ENCODE measurements at places on chromosomes 13 and 19.
A peak's percentile ranks its signal among the peaks of the same experiment; 100 is the strongest.

GRCh38 chr19:51163257-51163656 lies 21.2 kb downstream of the SIGLEC7 start:
- no peak for DNase-seq

DNA sequence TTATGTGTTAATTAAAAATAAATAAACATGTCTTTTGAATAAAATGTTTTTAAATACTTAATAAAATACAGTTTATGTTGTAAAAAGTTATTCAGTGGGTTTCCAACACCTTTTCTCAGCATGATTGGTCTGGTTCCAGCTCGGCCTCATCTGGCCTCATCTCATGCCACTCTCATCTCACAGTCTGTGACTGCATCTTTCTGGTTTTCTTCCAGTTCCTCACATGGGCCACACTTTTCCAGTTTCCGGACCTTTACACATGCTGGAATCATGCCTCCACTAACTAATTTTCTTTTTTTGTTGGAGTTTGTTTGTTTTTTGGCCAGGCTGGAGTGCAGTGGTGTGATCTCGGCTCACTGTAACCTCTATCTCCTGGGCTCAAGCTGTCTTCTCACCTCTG lies 82.5 kb downstream of the RUBCNL start:
- DNase-seq: no peak

DNA sequence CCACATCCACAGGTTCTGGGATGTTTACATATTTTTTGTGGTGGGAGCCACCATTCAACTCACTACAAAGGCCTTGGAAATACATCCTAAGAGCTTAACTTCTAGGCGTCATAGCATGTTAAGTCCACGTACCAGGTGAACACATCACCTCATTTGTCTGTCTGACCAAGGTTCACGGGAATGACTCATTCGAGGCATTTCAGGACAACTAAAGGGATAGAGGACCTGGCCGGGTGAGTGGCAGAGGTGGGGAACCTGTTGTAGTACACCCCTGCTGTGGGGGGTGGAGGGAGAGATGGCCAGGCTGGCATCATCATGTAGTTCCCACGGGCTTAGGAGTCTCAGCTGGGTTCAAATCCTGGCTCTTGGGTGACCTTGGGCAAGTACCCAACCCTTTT lies 51.5 kb downstream of the BICRA start:
- DNase-seq: no peak

DNA sequence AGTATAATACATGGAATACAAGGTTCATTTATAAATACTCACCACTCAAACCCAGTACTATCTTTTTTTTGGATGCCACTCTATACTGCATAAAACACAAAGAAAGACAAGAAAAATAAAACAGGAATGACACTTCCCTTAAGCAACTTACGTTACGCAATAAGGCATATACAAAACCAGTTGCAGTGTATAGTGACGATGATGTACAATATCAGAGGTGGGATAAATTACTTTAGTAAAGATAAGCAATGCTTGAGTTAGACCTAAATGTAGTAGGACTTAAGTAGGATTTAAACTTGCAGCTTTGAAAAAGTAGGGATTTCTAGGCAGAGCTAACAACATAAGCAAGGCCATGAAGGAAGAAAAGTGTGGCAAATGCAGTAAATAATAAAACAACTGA lies 374.9 kb downstream of the SPRY2 start:
- no peak for DNase-seq

- DNase-seq: no peak
These were observed 165.2 kb downstream of the URI1 start for GRCh38 chr19:30107251-30107650.

DNA sequence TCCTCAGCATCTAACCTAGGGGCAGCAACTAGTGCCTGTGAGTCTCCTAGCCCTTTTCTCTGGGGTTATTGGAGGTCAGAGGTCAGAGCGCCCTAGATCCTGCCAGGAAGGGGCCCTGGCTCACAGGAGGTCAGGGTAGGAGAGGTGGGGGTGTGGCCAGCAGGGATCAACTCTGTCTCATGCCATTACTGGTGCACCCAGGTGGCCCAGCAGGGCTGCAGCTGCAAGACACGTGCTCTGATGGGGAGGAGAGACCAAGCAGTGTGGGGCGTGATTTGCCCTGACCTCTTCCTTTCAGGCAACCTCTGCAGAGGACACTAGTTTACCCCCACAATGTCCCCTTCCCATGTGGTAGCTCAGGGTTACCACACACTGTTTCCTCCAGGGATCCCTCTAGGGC lies 73.3 kb upstream of the ZNF30 start:
- DNase-seq: no peak

DNA sequence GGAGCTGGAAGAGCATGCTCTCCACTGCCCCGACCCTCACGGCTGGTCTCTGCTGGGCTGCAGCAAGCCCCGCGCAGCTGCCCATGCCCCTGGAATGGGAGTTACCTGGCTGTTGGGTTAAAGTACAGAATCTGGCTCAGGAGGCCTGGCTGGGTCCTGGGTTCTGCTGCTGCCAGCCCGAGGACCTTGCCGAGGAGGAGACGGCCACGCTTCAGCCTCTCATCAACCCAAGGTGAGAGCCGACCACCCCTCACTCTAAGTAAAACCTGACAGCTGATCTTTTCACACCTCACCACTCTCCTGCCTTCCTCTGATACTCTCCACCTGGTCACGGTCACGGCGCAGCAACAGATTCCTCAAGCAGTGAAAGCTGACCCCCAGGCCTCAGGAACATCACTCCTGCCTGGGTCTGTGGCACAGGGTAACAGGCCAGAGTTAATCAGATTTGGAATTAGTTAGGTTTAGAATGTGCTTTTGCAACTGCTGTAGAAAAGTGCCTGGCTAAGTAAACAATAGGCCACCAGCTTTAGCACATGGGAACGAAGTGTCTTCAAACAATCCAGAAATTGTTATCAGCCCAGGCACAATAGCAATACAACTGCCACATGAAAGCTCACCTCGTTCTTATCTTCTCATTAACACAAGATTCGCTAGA lies 20.5 kb downstream of the RAB20 start:
- no peak for DNase-seq

- DNase-seq: no peak
These were observed 290.8 kb upstream of the PCDH9 start for GRCh38 chr13:67520886-67521285.

- DNase-seq: no peak
These were observed 75.0 kb downstream of the TEX26 start for GRCh38 chr13:31007417-31007816.

- no peak for DNase-seq
These were observed 124.4 kb downstream of the RNF17 start for GRCh38 chr13:24888291-24888931.

- no peak for DNase-seq
These were observed 61.4 kb upstream of the URI1 start for GRCh38 chr19:29880498-29881081.

DNA sequence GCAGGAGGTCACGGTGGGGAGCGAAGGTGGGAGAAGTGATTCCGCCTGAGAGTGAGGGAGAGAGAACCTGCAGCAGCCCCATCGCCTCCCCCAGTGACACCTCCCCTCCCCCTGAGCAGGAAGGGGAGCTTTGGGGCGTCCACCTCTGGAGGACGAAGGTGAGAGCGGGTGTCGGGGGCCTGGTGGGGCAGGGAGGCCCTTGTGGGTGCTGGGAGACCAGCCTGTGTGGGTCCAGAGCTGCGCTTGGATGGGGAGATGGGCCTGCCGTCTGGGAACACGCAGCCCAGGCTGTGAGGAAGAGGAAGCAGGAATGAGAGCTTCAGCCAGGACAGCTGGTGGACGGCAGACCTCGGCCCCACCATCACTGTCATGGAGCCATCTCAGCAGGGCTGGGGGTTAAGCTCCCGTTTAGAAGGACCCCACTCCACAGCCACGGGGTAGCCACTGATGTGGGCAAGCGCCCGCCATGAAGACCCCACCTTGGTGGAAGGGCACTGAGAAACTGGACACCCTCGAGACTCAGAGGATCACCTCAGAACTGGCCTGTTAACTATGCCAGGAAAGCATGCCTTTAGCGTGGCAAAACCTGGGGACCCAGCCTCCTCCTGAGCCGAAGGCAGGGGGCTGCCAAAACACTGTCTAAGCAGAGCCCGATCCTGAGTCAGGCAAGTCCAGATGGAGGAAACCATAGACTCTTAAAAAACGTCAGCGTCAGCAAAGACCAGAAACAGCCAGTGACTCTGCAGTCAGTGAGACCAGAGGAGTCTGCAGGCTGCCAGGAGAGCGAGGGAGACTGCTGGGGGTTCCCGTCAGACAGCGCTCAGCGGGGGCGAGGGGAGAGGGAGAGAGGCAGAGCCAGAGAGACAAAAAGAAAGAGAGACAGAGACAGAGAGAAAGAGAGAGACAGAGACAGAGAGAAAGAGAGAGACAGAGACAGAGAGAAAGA lies 6.4 kb upstream of the PROZ start:
- DNase-seq: peak; percentile 53

GRCh38 chr13:28251466-28251865 lies 113.1 kb downstream of the PAN3 start:
- no peak for DNase-seq

DNA sequence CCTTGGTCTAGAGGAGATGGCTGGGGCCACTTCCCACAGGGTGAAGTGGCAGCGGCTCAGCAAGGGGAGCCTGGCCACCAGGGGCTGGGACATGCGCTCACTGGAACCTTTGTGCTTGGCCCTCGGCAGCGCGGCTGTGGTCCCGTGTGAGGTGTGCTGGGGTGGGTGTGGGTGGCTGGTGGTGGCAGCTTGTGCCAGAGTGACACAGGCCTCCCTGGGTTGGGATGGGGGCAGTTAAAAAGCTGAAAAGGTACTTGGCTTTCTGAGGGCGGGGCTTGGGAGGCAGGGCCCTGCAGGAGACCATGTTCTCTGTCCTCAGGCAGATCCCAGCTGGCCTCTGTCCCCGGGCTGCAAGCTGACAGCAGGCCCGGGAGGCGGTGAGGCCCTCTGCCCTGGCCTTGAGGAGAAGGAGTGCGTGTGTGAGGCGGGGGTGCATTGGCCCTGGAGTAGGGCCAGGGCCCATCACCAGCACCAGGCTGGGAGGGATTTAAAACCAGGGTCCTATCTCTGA lies 17.3 kb downstream of the MPND start:
- DNase-seq: no peak

DNA sequence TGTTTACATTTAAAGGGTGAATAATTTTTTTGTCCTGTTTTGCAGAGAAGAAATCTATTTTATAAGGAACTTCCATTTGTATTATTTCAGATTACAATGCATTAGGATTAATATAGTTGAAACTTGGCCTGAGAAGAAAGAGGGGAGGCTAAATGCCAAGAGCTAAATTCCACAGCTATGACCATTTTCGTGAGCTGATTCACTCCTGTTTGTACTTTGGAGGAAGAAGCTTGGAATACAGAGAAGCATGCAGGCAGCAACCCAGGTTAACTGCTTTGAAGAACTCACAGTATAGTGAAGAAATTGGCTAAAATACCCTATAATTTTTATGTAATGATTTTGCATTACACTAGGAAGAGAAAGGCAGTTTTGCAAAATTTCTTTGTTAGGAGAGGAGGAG lies 309.4 kb upstream of the KLF12 start:
- no peak for DNase-seq

GRCh38 chr19:51103926-51104341 lies 4.3 kb downstream of the CTU1 start:
- no peak for DNase-seq

GRCh38 chr13:111958612-111959395 lies 108.1 kb upstream of the SOX1 start:
- DNase-seq: no peak

DNA sequence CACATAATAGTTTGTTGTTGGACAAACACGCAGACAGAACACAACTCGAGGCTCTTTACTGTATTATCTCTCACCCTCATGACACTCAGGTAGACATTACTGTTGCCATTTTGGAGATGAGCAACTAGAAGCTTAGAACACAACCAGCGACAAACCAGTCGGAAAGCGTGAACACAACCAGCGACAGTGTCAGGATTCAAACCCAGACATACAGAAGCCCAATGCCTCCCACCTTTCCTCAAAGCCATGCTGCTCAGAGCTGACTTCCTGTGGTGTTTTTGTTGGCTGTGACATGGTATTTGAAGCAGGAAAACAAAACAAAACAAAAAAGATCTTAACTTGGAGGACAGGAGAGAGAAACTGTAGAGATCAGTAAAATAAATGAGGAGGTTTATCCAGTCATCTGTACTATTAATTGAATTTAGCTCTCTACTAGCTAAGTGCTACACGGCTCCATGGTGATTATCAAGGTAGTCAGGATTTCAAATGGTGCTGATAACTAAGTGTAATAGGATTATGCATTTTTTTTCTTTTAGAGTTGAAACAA lies 92.1 kb downstream of the STARD13 start:
- no peak for DNase-seq

GRCh38 chr19:34017601-34018000 lies 154.7 kb upstream of the LSM14A start:
- DNase-seq: no peak

- no peak for DNase-seq
These were observed 108.9 kb downstream of the PCCA start for GRCh38 chr13:100197591-100198365.

DNA sequence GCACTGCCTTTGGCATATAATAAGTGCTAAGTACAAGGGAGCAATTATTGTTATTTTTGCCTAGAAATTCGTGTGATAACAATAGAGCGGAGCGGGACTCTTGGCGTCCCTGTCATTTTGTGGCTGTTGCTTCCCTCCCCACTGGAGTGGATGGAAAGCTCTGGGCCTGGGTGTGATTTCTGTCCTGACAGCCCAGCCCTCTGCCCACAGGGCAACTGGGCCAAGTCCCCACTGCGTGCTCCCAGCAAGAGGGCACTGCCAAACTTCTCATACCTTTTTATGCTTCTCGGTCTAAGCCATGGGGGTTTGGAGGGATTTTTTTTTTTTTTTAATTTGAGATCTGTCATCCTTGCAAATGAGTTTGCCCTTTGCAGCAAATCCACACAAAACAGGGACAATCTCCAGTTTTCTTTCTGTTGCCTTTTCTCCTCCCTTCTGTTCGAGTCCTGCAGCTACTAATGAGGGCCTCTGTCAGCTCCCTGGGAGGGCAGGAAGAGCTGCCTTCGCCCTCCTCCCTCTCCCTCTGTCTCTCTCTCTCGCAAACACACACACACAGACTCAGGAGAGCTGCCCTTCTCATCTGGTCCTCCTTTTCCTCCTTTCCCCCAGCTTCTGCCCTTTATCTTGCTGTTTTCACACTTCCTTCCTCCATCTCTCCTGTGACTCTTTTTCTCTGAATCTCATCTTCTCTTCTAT lies 103.9 kb downstream of the DNAJC15 start:
- DNase-seq: no peak

- DNase-seq: no peak
These were observed 20.8 kb downstream of the RANBP3 start for GRCh38 chr19:5957170-5957569.
